ENCODE measurements at places on chromosomes 3 and 15.
A peak's percentile ranks its signal among the peaks of the same experiment; 100 is the strongest.

DNA sequence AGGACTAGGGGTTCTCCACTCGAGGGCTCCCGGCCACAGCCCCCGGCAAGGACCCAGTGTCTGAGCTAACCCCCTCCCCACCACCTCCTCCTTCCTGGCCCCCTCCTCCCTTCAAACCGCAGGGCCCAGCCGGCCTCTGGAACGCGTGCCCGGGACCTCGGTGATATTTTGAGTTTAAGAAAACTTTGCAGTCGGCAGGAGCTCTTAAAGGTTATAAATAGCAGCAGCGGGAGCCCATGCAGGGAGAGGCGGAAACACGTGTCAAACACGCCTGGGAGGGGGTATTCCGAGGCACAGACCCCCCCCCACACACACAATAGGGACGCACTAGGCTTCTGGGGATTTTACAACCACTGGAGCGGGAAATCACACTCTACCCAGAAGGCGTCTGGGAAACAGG, 3.1 kb upstream of the PTH1R start:
- no peaks in the 10 kb centered on the region for H3K36me3 ChIP-seq
- no peak overlapping the region for H3K27ac ChIP-seq
- no peak overlapping the region for H3K4me3 ChIP-seq
- H3K27me3 ChIP-seq: no peaks in the 10 kb centered on the region

GRCh38 chr15:47507221-47507985, 209.9 kb upstream of the SEMA6D start:
- H3K36me3 ChIP-seq: no peaks in the 10 kb centered on the region
- DNase-seq: no peak

GRCh38 chr3:69422751-69423150, 36.9 kb upstream of the FRMD4B start:
- no peaks in the 10 kb centered on the region for H3K27me3 ChIP-seq
- DNase-seq: no peak
- H3K4me3 ChIP-seq: no peak overlapping the region
- H3K36me3 ChIP-seq: no peaks in the 10 kb centered on the region

GRCh38 chr3:151014501-151015018, 42.0 kb upstream of the CLRN1 start:
- H3K4me1 ChIP-seq: no peaks in the 10 kb centered on the region
- no peak for DNase-seq
- H3K4me3 ChIP-seq: no peak overlapping the region

GRCh38 chr3:10419637-10420232, 85.7 kb downstream of the ATP2B2 start:
- peak; percentile 11 for DNase-seq
- no peaks in the 10 kb centered on the region for H3K27me3 ChIP-seq
- H3K4me1 ChIP-seq: peaks cover 3% of the 10 kb centered on the region
- no peak overlapping the region for H3K27ac ChIP-seq
- no peak overlapping the region for H3K4me3 ChIP-seq

- peak overlapping the region; percentile 1 for H3K4me3 ChIP-seq
- no peaks in the 10 kb centered on the region for H3K27me3 ChIP-seq
- H3K36me3 ChIP-seq: no peaks in the 10 kb centered on the region
- peaks cover 31% of the 10 kb centered on the region for H3K4me1 ChIP-seq
- peak; percentile 63 for DNase-seq
These were observed 103.3 kb downstream of the SNRK start for GRCh38 chr3:43389388-43390254.

DNA sequence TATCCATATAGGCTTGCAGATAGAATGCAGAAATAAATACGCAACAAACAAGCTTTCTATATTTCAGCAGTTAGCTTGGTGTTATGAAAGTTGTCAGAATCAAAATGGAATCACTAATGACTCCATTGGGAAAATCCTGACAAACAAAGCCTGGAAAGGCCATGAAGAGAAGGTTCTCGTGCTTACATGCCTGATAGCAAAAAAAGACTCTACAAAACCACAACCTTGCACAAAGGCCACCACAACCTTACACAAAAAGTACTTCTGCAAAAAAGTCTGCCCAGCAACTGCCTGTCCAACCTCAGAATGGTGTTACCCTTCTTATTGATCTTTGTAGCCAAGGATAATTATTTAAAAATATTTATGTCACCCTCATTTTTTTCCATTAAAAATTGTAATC, 14.4 kb upstream of the PLSCR1 start:
- H3K36me3 ChIP-seq: no peaks in the 10 kb centered on the region
- no peak for DNase-seq
- no peaks in the 10 kb centered on the region for H3K4me1 ChIP-seq
- no peaks in the 10 kb centered on the region for H3K27me3 ChIP-seq
- no peak overlapping the region for H3K27ac ChIP-seq

- H3K27ac ChIP-seq: no peak overlapping the region
- H3K4me3 ChIP-seq: no peak overlapping the region
- no peaks in the 10 kb centered on the region for H3K36me3 ChIP-seq
- H3K27me3 ChIP-seq: no peaks in the 10 kb centered on the region
- no peak for DNase-seq
These were observed 26.6 kb downstream of the APBA2 start for GRCh38 chr15:28912422-28912821.

DNA sequence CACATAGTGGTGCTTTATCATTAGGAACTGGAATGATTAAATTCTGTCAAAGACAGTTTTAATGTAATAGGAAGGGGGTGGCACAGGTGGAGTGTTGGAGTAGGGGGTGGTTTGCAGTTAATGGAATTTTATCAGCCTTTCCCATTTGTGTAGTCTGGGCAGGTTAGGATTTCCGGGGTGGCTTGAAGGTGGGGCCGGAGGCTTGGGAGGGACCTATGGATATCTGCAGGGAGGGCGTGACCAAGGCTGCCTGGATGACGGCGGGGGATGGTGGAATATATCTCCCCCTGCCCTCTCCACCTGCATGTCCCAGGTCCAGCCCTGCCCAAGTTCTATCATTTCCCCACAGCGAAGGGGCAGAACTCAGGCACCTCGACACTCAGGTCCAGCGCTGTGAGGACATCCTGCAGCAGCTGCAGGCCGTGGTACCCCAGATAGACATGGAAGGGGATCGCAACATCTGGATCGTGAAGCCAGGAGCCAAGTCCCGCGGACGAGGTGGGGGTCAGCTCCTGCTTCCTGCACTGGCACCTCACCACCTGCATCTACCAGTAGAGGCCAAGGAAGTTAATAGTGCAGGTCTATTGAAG, 15.5 kb downstream of the TTLL3 start:
- no peak for DNase-seq
- H3K27ac ChIP-seq: no peak overlapping the region
- no peaks in the 10 kb centered on the region for H3K36me3 ChIP-seq
- no peaks in the 10 kb centered on the region for H3K27me3 ChIP-seq
- no peaks in the 10 kb centered on the region for H3K4me1 ChIP-seq

- H3K4me3 ChIP-seq: no peak overlapping the region
- H3K27ac ChIP-seq: no peak overlapping the region
- peaks cover 76% of the 10 kb centered on the region for H3K27me3 ChIP-seq
- no peak for DNase-seq
These were observed 8.4 kb downstream of the GATA2 start for GRCh38 chr3:128484404-128485281.

DNA sequence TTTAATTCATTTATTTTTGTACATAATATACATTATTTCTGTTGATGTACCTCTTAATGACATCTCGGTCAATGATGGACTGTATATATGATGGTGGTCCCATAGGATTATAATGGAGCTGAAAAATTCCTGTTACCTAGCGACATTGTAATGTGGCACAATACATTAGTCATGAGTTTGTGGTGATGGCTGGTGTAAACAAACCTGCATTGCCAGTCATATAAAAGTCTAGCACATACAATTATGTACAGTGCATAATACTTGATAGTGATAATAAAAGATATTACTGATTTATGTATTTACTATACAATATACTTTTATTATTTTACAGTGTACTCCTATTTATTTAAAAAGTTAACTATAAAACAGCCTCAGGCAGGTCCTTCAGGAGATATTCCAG, 15.1 kb downstream of the TTC14 start:
- peaks cover 6% of the 10 kb centered on the region for H3K36me3 ChIP-seq
- no peaks in the 10 kb centered on the region for H3K4me1 ChIP-seq
- H3K27me3 ChIP-seq: no peaks in the 10 kb centered on the region
- H3K27ac ChIP-seq: no peak overlapping the region
